ENCODE measurements at places on chromosomes 12 and 14.

DNA sequence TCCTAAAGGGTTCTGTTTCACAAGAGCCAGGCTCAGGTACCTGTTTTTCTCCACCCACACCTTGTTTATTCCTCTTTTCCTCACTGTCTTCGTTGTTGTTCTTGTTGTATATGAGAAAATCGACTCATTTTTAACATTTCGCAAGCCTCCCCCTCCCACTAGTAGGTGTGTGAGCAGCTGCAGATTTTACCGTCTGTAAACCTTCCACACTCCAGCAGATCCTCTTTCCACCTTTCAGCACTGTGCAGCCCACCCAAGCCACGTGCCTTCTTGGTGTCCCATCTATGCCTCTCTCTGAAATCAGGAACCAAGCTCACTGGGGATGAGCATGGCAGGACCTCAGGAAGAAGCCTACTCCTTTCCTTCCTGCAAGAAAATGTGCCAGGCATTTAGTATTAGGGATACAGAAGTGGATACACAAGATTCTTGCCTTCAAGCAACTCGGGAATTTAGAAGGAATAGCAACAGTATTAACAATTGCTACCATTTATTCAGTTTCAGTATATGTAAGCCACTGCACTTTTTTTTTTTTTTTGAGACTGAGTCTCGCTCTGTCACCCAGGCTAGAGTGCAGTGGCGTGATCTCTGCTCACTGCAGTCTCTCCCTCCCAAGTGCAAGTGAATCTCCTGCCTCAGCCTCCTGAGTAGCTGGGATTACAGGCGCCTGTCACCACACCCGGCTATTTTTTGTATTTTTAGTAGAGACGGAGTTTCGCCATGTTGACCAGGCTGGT is 113.6 kb downstream of the CHST11 start:
- DNase-seq: no peak

DNA sequence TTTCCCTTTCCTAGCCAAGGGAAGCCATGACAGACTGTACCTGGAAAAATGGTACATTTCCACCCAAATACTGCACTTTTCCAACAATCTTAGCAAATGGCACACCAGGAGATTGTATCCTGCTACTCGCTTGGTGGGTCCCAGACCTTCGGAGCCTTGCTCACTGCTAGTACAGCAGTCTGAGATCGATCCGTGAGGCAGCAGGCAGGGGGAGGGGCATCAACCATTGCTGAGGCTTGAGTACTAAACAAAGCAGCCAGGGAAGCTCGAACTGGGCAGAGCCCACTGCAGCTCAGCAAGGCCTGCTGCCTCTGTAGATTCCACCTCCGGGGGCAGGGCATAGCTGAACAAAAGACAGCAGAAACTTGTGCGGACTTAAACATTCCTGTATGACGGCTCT is 218.8 kb downstream of the LRIG3 start:
- no peak for DNase-seq

DNA sequence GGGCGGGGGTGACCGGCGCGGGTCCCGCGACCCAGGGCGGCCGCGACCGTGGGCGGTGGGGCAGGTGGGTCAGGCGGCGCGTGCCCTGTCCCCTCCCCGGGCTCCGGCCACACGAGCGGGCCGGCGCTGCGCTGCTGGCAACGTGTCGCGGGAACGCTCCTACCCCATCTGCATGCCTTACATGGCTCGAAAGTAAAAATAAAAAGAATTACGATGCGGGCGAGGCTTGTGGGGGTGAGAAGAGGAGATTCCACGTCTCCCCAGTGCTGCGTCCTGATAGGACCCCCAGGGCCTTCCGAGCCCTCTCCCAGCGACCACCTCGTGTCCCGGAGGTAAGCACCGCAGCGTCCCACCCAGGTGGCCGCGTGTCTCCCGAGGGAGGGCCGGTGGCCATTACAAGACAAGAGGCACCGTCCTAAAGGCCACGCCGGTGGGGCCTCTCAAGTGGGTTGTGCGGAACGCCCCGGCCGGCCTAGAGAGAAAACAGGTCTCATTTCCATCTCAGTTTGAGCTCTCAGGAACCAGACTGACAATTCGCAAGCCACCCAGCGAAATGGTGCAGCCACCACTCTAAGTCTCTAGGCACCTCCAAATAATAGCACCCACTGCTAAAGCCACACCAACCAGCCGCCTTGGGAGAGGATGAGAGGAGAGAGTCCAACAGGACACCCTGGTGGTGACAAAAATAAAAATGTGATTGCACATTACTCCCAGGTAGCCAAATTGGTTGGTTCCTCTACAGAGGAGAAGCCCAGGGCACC is 612 bp upstream of the FOXN3 start:
- peak; percentile 53 for DNase-seq

DNA sequence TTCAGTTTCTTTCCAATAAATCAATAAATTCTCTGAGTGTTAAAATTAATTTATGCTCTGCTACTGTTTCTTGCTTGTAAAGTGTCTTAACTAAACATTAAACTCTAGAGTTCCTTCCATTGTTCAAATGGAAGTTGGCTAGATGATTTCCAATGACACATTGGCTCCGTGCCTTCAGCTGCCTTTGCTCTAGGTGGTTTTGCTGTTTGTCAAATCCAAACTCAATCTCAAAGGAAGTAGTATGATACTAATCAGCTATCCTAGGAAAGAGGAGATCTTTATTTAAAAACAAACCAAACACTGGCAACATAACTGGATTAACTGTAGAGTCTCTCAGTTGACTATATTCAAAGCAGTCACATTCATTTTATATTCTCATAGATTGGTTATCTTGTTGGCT is 356.4 kb downstream of the FOXG1 start:
- DNase-seq: no peak

- DNase-seq: no peak
These were observed 28.8 kb upstream of the INF2 start for GRCh38 chr14:104660597-104660996.

GRCh38 chr12:2156333-2156732 is 103.5 kb downstream of the CACNA1C start:
- no peak for DNase-seq

GRCh38 chr12:45389426-45389825 is 173.5 kb downstream of the ANO6 start:
- DNase-seq: no peak
